Endodermal cell (in vitro differentiated cells): ENCODE measurements at places on chromosomes 13 and 19. TPM values are rescaled to one million over a fixed set of nuclear protein-coding genes. Genes with fewer than 3 reads are reported as not detected.

Gene FBXO27
- total RNA-seq: 12.5 and 12.6 TPM in 2 replicates

Gene RPS16
- 1,990 and 2,065 TPM in 2 replicates for total RNA-seq

Gene WTIP
- 48.6 and 53.5 TPM in 2 replicates for total RNA-seq

Gene PRR19
- total RNA-seq: 1.4 to 2.4 TPM (median 2.3 TPM) in 3 replicates

Gene LILRA1
- not detected in 3 replicates for total RNA-seq

Gene TNFSF9
- 0.59 and 0.68 TPM in 2 replicates for total RNA-seq

Gene OR10H1
- 0.05 and 0.09 TPM in 2 replicates for total RNA-seq

Gene SIGLEC8
- not detected in 3 replicates for total RNA-seq

DNA sequence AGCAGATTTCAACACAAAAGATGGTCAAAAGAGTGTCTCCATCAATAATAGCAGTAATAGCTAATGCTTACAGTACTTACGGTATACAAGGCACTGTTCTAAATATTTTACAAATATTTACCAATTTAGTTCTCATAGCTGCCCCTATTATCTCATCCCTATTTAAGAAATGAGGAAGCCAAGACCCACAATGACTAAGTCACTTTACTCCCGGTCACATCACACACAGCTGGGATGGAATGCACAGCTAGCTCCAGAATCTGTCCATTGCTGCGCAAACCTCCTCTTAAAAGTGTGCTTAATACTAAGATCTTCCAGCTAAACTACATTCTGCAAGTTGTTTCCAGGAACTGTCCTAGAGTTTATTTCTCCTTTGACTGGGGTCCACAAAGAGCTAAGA is 63.4 kb downstream of the RAP2A start:
- H3K27me3 ChIP-seq: no peaks in the 10 kb centered on the region
- peaks cover 7% of the 10 kb centered on the region for H3K4me1 ChIP-seq
- no peak overlapping the region for H3K4me3 ChIP-seq
- no peak overlapping the region for H3K27ac ChIP-seq

DNA sequence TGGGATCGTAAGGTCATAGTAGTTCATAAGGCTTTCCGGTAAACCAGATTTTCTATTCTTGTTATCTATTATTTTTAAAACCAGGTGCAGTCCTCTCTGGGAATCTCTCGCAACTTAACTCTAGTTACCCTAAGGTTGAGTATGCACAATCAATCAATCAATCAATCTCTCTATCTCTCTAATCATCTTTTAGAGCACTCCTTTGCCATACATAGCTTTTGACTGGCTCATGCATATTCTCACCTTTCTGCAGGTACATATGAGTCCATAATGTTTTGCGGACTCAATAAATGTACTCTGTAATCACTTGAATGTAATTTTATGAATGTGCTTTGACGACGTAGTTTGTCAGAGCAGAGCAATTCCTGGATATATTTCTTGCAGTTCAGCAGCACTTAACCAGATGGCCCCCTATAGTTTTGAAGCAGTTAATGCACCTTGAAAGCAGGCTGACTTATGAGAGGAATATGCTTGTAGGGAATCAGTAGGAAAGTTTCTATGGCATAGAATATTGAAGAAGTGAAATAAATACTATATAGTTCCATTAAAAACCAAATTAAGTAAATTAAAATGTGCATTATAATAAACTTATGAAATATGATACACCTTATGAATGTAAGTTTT is 524.7 kb downstream of the GPC5 start:
- no peak overlapping the region for H3K4me3 ChIP-seq
- H3K27ac ChIP-seq: no peak overlapping the region
- no peak for DNase-seq
- H3K27me3 ChIP-seq: no peaks in the 10 kb centered on the region
- H3K4me1 ChIP-seq: no peaks in the 10 kb centered on the region

- no peaks in the 10 kb centered on the region for H3K36me3 ChIP-seq
- DNase-seq: no peak
- no peaks in the 10 kb centered on the region for H3K27me3 ChIP-seq
- H3K27ac ChIP-seq: peak overlapping the region; percentile 96
- H3K4me3 ChIP-seq: no peak overlapping the region
These were observed 151.1 kb downstream of the LHFPL6 start for GRCh38 chr13:39451860-39452301.

DNA sequence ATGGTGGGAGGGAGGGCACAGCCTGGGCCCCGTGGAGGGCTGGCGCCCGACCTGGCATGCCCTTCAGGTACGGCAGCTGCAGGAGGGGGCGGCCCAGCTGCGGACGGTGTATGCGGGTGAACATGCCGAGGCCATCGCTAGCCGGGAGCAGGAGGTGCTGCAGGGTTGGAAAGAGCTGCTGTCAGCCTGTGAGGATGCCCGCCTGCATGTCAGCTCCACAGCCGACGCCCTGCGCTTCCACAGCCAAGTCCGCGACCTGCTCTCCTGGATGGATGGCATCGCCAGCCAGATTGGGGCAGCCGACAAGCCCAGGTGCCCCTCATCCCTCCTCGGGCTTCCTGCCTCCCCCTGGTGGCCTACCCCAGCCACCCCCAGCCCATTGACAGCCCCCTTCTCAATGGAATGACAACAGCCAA is 16.6 kb upstream of the SHKBP1 start:
- H3K36me3 ChIP-seq: no peaks in the 10 kb centered on the region
- H3K4me3 ChIP-seq: no peak overlapping the region
- H3K4me1 ChIP-seq: no peaks in the 10 kb centered on the region

DNA sequence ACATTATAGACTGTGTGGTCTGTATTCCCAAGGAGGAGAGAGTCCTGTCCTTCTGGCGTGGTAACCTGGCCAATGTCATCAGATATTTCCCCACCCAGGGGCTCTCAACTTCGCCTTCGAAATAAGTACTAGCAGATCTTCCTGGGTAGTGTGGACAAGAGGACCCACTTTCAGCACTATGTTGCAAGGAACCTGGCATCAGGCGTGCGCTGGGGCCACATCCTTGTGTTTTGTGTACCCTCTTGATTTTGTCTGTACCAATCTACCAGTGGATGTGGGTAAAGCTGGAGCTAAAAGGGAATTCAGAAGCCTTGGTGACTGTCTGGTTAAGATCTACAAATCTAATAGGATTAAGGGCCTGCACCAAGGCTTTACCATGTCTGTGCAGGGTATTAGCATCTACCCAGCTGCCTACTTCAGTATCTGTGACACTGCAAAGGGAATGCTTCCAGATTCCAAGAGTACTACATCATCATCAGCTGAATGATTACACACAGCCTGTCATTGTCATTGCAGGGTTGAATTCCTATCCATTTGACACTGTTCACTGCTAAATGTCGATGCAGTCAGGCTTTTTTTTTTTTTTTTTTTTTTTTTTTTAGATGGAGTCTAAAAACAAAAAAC is 148.0 kb downstream of the PRR20E start:
- no peaks in the 10 kb centered on the region for H3K27me3 ChIP-seq
- no peak overlapping the region for H3K4me3 ChIP-seq
- no peaks in the 10 kb centered on the region for H3K36me3 ChIP-seq
- H3K4me1 ChIP-seq: peaks cover 5% of the 10 kb centered on the region
- DNase-seq: no peak

DNA sequence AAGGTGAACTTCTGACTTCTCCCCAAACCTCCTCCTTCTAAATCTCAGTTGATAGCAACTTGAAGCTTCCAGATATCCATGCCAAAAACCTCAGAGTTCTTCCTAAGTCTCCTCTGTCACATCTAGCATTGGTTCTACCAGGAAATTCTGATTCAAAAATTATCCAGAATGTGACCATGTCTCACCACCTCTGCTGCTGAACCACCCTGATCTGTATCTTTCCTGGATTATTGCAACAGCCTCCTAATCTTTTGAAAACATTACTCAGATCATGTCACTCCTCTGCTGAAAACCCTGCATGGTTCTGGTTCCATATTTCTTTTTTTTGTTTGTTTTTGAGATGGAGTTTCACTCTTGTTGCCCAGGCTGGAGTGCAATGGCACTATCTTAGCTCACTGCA is 78.7 kb upstream of the TNFSF11 start:
- no peak overlapping the region for H3K27ac ChIP-seq
- no peaks in the 10 kb centered on the region for H3K27me3 ChIP-seq
- DNase-seq: no peak
- H3K36me3 ChIP-seq: no peaks in the 10 kb centered on the region

DNA sequence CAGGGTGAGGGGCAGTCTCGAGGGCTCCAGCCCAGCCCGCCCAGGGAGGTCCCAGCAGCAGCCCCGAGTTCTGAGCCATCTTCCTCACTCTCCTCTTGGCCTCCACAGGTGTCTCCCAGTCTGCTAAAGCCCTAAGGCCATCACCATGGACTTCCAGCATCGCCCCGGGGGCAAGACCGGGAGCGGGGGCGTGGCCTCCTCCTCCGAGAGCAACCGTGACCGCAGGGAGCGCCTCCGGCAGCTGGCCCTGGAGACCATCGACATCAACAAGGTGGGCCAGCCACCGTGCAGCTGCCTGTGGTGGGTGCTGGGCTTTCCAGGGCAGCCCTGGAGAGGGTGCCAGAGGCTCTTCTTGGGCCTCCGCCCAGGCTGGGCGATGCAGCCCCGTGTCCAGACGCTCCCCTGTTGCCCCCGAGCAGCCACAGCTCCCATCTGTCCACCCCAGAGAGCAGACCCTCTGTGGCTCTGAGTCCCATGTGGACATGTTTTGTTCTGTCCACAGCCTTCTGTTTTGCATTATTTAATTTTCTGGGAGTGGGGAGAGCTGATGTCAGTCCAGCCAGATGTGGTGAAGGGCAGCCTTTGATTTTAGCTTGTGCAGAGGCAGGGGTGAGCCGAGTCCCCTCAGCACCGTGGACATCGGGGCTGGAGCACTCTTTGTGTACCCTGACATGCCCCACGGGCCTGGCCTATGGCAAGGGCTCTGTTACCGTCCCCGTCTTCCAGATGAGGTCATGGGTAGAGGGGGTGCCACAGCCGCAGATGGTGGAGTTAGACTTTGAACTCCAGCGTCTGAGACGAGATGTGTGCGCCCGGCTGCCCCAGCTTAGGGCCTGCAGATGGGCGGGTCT is 5.6 kb upstream of the AMH start:
- H3K27me3 ChIP-seq: no peaks in the 10 kb centered on the region
- peak overlapping the region; percentile 60 for H3K27ac ChIP-seq
- no peak overlapping the region for H3K4me3 ChIP-seq
- DNase-seq: no peak
- peaks cover 4% of the 10 kb centered on the region for H3K4me1 ChIP-seq

- no peaks in the 10 kb centered on the region for H3K4me1 ChIP-seq
- no peaks in the 10 kb centered on the region for H3K36me3 ChIP-seq
- H3K4me3 ChIP-seq: peak overlapping the region; percentile 49
- peaks cover 21% of the 10 kb centered on the region for H3K27me3 ChIP-seq
These were observed 1.6 kb downstream of the MYH14 start for GRCh38 chr19:50204811-50205675.

DNA sequence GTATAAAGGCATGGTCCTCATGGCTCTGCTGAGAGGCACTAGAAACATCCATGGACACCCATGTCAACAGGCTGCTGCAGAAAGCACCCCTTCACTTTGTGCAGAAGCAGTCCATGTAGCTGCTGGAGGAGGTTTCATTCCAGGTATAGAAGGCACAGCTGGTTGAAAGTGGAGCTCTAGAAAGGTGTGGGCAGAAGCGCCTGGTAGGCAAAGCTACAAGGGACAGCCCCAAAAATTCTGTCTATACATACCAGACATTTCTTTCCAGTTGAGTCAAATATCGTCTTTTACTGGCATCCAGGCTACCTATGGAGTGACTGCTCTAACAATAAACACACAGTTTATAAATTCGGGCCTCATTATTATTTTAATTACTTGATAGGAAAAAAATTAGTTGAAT is 129.3 kb downstream of the ENOX1 start:
- no peak overlapping the region for H3K27ac ChIP-seq
- H3K4me3 ChIP-seq: no peak overlapping the region
- peaks cover 90% of the 10 kb centered on the region for H3K27me3 ChIP-seq
- no peaks in the 10 kb centered on the region for H3K36me3 ChIP-seq

DNA sequence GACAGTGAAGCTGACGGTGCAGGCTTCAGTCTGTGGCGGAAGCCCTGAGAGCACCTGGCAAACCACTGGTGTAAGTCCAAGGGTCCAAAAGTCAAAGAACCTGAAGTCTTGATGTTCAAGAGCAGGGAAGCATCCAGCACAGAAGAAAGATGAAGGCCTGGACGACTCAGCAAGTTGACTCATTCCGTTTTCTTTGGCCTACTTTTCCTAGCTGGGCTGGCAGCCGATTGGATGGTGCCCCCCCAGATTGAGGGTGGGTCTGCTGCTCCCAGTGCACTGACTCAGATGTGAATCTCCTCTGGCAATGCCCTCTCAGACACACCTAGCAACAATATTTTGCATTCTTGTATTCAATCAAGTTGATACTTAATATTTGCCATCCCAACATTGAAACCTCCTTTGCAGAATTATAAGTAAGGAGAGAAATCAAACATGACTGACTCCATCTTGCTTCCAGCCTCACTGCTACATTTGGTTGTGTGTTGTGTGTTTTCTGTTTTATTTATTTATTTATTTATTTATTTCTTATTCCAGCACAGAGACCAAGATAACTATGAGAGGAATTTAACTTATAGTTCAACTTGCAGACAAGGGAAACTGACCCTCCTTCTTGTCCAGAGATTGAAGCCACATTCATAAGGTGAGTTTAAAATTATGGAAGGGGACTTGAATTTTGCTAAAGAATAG is 32.8 kb downstream of the IGFL2 start:
- H3K4me1 ChIP-seq: no peaks in the 10 kb centered on the region
- no peak overlapping the region for H3K27ac ChIP-seq
- DNase-seq: peak; percentile 6
- H3K36me3 ChIP-seq: no peaks in the 10 kb centered on the region
- no peak overlapping the region for H3K4me3 ChIP-seq
- H3K27me3 ChIP-seq: no peaks in the 10 kb centered on the region

DNA sequence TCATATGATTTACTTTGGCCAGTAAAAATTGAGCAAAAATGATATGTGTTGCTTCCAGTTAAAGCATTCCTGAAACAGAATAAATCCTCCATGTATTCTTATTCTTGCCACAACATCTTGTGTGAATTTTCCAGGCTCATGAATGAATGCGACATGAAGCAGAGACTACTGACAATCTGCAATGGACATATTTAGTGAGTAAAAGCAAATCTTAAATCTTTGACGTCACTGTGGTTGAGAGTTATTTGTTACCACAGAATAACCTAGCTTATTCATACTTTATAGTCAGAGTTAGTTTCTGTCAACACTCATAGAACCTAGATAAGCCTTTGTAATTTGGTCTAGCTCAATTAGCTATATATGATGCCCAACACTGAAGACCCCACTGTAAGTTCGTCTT is 1443.1 kb downstream of the PCDH9 start:
- H3K36me3 ChIP-seq: no peaks in the 10 kb centered on the region
- DNase-seq: no peak
- H3K27me3 ChIP-seq: no peaks in the 10 kb centered on the region
- H3K27ac ChIP-seq: no peak overlapping the region
- no peaks in the 10 kb centered on the region for H3K4me1 ChIP-seq

GRCh38 chr13:106373304-106373988 is 162.0 kb downstream of the EFNB2 start:
- no peak overlapping the region for H3K27ac ChIP-seq
- DNase-seq: no peak
- no peak overlapping the region for H3K4me3 ChIP-seq
- no peaks in the 10 kb centered on the region for H3K27me3 ChIP-seq
- H3K4me1 ChIP-seq: no peaks in the 10 kb centered on the region

GRCh38 chr19:5632657-5633056 is 9.8 kb downstream of the SAFB start:
- no peak overlapping the region for H3K4me3 ChIP-seq
- peaks cover 64% of the 10 kb centered on the region for H3K36me3 ChIP-seq
- no peaks in the 10 kb centered on the region for H3K4me1 ChIP-seq
- no peak for DNase-seq
- no peak overlapping the region for H3K27ac ChIP-seq

- peaks cover 11% of the 10 kb centered on the region for H3K4me1 ChIP-seq
- H3K36me3 ChIP-seq: no peaks in the 10 kb centered on the region
- no peaks in the 10 kb centered on the region for H3K27me3 ChIP-seq
These were observed 38.7 kb upstream of the GRTP1 start for GRCh38 chr13:113402471-113403254.
